Tibial nerve (tissue), 4 donors: ENCODE measurements at places on chromosomes 3 and 15.

DNA sequence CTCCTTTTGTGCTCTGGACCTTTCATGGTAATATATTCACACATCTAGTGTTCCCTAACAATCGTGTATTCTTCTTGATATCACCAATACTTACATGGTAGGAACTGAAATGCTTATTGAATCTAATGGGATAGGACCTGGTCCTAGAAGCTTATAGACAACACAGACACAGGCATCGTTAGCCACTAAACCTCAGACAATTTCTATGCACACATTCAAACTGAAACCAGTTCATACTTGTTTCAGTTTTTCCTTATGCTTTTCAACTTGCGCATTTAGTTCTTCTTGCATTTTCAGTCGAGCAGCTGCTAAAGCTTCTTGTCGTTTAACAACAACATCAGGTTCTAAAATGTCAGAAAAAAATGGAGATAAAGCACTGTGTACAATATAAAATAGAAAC is 2.3 kb downstream of the SELENOS start:
- no peak for DNase-seq

GRCh38 chr3:29683018-29683993 is 402.4 kb downstream of the RBMS3 start:
- DNase-seq, result no peak

- DNase-seq, result no peak
These were observed 9.4 kb downstream of the CLSTN2 start for GRCh38 chr3:139944256-139944910.

- DNase-seq, result no peak
These were observed 160.5 kb upstream of the CCDC54 start for GRCh38 chr3:107216711-107217110.

- DNase-seq, result no peak
These were observed 105.9 kb upstream of the ARHGEF26 start for GRCh38 chr3:154015307-154015706.

DNA sequence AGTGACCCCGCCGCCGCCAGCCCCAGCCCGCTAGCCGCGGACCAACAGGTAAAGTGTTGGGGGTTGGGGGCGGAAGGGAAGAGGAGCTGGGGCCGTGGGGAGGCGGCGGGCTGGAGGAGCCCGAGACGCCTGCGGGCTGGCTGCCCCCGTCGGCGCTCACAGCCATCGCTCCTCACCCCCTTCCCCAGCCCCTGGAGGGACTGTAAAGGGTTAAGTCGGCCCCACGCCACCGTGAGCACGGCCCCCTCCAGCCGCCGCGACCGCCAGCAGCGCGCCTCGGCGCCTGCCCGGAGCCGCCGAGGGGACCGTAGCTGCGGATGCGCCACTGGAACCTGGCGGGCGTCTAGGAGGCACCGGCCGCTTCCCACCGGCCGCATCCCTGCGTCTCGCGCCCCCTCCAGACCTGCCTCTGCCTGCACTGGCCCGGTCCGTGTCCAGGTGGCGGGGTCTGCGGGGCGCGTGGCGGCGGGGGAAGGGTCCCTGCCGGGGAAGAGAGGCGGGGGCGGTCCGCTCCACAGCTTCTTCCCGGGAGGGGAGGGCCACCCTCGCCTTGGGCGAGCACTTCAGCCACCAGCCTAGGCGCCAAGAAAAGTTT is 522 bp downstream of the MED12L start:
- no peak for DNase-seq

DNA sequence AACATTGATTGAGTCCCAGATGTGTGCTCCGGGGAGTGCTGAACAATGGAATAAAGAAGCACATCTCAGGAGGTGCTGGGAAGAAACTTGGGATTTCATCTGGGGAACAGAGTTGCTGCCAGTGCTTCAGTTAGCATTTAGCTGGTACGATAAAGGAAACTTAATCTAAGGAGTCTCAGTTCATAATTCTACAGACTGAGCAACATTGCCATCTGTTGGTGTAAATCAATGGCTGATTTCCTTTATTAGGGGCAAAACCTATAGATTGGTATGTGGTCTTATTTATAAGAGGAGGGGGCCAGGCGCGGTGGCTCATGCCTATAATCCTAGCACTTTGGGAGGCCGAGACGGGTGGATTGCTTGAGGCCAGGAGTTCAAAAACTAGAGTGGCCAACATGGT is 8.9 kb downstream of the MKRN2OS start:
- no peak for DNase-seq

DNA sequence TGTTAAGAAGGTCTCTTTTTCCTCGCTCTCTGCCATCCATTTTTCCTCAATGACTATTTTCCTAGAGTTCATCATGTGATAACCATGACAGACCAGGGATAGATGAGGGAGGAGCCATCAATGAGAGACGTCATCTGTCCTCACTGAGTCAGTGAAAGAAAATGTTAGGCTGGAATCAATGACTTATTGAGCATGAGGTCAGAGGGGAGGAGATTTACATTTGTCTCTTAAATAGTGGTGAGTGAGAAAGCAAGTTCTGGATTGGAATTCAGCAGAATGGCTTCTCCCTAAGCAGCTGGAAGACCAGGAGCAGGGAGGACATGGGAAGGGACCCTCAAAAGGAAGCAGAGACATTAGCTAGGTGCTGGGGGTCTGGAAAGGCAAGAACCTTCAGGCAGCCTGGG is 28.2 kb upstream of the USP3 start:
- no peak for DNase-seq

DNA sequence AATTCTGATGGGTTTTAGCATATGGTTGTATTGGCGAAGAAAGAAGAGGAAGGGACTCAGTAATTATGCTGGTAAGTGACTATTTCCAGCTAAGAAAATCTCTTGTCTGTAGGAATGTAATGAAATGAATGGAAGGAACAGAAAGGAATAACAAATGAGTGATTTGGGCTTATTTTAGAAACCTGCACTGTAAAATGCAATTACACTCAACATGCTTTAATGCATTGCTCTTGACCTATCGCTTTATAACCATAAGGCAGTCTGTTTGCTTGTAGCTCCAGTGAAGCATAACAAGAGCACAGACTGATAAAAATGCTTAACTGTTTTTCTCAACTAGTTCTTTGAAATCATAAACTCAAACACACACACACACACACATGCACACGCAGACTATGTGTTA is 549.0 kb downstream of the ROBO2 start:
- DNase-seq, result no peak

- no peak for DNase-seq
These were observed 17.5 kb upstream of the HHATL start for GRCh38 chr3:42720126-42720525.

DNA sequence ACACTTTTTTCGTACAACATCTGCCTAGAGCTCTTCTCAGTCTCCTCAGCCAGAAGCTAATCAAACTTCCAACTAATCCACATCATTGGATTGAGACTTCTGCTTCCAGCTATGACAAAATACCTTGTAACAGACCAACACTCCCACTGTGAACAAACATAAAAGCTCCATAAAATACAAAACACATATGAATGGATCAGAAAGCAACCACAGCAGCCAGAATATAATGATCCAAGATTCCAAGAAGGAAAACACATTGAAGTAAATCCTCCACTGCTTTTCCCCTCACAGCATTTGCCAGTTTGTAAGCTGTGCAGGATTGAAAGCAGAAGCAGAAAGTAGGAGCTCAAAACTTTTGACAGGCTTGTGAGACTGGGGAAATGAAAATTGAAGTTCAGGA is 863.2 kb downstream of the TUSC7 start:
- no peak for DNase-seq

- no peak for DNase-seq
These were observed 15.8 kb downstream of the ILDR1 start for GRCh38 chr3:122006267-122006666.

- DNase-seq, result peak; percentile 74
These were observed 73.8 kb downstream of the IQSEC1 start for GRCh38 chr3:12999147-13000140.

DNA sequence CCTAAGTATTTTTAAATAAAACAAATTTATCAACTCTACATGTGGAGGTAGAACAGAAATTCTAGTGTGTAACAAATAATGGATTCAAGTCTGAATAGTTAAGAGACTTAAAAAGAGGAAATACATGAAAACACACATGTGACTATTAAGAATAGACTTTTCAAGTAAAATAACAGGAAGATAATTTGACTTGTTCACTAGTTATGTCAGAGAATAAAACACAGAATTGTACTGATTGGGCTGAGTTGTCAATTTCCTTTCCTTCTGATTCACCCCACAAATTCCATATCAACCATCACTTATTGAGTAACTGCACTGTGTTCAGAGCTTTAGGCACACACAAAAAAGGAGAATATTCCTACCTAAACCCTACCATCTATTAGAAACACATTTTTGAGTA is 557.2 kb downstream of the TUSC7 start:
- no peak for DNase-seq

- DNase-seq, result no peak
These were observed 312.9 kb downstream of the RORA start for GRCh38 chr15:60916032-60916678.

GRCh38 chr3:75061806-75062205 is 447.3 kb upstream of the CNTN3 start:
- no peak for DNase-seq

GRCh38 chr15:86162172-86162591 is 82.5 kb downstream of the AGBL1 start:
- DNase-seq, result no peak
